ENCODE measurements at places on chromosomes 12 and 14.

- peak; percentile 34 for DNase-seq
Observed at GRCh38 chr14:70884595-70885342, 22.5 kb upstream of the PCNX1 start.

- no peak for DNase-seq
Observed at GRCh38 chr12:132407451-132407961, 78.1 kb upstream of the GALNT9 start.

DNA sequence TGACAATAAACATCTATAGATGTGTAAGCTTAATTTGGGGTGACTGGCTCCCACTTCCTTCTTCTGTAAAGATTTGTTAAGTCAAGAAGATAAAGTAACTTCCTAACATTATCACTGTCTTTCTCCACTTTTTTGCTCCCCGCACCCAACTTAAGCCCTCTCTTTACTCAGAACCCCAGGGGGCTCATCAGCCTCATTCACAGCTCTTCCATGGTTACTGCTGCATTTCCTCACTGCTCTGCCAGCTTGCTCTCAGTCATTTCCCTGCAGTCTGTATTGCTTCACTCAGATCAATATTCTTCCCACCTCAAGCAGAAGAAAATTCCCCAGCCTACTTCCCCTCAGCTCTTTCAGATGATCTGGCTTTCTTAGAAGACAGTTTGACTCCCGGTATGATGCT lies 102.0 kb downstream of the PIK3C2G start:
- DNase-seq: no peak

GRCh38 chr14:77459072-77459723 lies 1.3 kb downstream of the AHSA1 start:
- DNase-seq: peak; percentile 90

GRCh38 chr14:27392153-27392552 lies 794.3 kb upstream of the NOVA1 start:
- no peak for DNase-seq

- DNase-seq: peak; percentile 39
Observed at GRCh38 chr12:30796891-30797371, 42.2 kb upstream of the CAPRIN2 start.

GRCh38 chr12:75779891-75780496 lies 251.6 kb downstream of the PHLDA1 start:
- DNase-seq: no peak

GRCh38 chr12:49974677-49975317 lies 2.0 kb downstream of the AQP6 start:
- no peak for DNase-seq

GRCh38 chr12:51819736-51820525 lies 28.6 kb downstream of the FIGNL2 start:
- no peak for DNase-seq

DNA sequence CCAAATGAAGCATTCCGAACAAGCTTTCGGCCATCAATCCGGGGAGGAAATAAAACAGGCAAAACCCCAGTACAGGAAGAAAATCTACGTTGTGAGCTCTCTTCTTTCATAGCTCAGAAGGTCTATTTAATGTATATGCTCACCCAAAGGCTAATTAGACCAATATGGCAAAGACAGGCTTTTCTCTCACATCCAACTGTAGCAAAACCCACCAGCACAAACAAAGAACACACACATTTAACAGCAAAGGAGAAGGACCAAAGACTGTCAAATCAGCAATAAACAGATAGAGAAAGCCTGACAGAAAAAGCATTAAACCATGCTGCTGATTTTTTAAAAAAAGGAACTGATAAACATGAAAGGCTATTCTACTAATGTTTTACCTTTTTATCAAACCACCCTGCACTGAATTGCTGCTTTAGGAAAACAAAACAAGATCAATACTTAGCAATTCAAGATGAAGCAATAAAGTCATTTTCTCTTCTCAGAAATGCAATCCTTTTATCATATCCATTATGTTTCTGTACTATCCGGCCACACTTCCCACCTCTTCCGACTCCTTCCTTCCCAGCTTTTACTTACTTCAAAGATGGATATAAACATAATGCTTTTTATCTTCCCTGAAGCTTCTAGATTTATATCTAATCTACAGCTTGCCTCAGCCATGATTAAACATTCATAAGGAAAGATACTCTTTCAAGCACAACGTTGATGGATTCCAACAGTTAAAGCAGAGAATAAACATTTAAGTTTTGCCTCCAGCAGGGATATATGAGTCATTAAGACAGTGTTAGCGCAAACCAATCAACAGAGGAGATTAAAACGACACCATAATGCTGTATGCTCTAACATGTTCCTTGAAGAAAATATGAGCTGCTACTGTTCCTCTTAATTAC lies 74.6 kb upstream of the BBS10 start:
- peak; percentile 86 for DNase-seq

- peak; percentile 41 for DNase-seq
Observed at GRCh38 chr12:116160231-116160630, 117.3 kb downstream of the MED13L start.

DNA sequence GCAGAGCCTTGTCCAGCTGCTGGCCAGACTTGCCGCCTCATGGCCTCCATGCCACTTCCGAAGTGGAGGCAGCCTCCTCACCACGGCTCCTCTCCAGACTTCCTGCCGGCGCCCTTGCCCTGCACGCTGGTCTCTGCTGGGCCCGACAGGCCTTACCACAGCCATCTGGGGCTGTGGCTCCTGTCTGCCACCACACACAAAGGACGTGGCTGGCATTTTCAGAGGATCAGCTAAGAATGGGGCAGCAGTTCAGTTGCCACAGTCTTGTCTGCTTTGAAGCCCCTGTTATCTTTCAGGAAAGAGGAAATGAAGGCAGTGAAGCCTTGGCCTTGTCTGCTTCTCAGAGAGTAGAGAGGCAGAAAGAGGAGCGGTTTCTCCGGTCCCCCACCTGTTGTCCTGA lies 178.0 kb upstream of the FKBP4 start:
- DNase-seq: no peak

GRCh38 chr12:94962670-94963069 lies 40.8 kb downstream of the NDUFA12 start:
- no peak for DNase-seq

GRCh38 chr12:12181511-12181910 lies 85.3 kb downstream of the LRP6 start:
- no peak for DNase-seq

- DNase-seq: no peak
Observed at GRCh38 chr12:32983968-32984367, 87.4 kb upstream of the PKP2 start.

DNA sequence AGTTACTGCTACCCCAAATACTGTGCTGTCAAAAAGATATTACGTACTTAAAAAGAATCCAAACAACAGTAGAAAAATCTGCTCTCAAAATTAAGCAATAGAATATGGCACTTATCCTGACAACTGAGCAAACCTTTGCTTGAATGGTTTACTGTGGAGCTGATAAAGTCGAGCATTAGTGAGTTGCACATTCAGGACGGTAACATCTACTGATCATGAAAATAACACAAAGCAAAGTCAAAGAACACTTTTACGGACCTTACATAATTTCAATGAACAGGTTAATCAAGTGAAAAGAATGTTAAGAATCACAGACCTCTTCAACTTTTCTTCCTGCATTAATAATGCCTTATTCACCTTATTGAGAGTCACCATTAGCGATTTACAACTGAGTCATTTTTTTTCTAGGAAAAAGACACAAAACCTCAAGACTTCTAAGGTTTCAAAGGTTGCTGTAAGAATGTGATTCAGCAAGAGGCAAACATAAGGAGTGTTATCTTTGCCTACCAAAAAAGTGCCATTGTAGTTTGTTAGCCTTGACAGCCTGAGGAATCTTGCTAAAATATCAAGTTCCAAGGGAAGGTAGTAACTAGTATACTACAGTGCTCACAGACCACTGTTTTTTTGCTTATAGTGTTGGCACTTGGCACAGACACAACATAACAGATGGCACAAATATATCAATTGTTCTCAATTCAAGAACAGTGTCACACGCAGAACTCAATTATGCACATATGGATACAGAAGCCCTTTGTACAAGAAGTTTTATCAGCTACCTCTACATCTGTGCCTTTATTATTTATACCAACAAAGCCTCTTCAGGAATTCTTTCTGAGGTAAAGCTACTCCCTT lies 334.2 kb upstream of the RPL10L start:
- no peak for DNase-seq

DNA sequence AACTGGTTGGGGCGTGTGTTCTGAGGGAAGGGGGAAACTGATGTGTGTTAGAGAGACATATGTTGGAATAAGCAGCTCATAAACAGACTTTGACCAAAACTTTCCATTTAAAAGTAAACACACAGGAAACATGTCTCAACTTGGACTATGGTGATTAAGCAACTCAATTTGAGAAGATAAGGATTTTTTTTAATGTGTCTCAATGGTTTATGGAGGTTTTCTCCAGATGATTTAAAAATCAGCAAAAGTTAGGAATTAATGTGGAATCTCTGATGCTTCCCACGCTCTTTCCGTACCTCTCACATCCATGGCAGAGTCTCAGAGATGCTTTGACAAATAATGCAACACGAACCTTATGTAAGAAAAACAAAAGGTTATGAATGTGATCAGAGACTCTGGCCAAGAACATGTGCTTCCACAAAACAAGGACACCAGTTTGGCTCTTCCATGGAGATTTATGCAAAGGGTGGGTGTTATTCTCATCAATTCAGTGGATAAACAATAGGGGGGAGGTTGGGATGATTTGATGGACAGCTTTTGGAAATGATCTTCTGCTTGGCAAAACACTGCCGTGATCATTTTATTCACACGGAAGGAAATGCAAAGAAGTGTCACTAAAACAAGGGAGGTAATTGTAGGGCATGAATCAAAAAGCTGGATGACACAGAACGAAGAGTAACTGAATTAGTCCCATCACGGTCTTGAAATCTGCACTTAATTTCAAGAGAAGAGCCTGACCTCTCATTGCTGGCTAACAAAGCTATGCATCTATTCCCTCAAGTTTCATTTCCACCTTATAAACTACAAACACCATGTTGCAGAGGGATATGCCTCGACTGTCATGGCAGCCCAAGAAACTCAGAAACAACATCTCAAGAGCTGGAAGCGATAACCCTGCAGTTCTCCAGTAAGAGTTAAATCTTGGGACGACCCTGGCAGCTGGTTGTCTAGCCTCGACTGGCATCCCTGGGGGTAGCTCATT lies 76.5 kb downstream of the FOXN3 start:
- peak; percentile 73 for DNase-seq

DNA sequence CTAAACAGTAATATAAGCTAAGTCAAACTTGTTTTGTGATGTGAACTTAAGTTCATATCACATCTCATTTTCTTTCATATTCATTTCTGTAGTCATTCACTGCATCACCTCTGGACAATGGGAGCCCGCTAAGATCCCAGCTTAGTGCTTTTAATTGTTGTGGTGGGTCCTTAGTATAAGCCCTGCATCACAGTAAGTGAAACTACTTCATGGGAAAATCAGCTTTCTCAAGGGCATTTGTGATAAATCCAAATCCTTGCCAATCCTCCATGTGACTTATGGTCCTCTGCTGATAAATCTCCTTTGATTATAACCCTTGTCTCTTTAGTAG lies 98.3 kb downstream of the PLEKHA5 start:
- no peak for DNase-seq

- peak; percentile 33 for DNase-seq
Observed at GRCh38 chr12:115811929-115812328, 465.6 kb downstream of the MED13L start.

DNA sequence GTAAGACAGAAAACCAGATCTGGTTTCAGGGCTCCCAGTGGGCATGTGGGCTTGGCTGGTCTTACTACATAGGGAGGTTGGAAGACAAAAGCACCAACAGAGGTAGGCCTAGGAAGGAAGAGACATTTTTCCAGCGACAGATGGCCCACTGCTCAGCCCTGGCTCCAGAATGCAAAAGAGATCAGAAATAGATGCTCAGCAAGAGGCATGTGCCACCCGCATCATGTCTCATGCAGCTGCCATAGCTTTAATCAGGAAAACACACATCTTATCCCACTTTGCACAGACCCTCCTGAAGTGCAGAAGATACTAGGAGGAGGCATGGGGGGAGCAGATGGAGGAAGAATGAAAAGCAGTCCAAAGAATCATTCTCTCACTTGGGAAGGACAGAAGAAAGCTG lies 25.3 kb downstream of the VASH1 start:
- no peak for DNase-seq

Data from choroid plexus epithelial cell (primary cell).